NCI-H748 treated with DMSO at 0.1 percent for 48 hours (cell line): ENCODE measurements at places on chromosomes 3 and 15.

GRCh38 chr3:21041621-21042020 is 709.4 kb downstream of the ZNF385D start:
- DNase-seq = no peak

DNA sequence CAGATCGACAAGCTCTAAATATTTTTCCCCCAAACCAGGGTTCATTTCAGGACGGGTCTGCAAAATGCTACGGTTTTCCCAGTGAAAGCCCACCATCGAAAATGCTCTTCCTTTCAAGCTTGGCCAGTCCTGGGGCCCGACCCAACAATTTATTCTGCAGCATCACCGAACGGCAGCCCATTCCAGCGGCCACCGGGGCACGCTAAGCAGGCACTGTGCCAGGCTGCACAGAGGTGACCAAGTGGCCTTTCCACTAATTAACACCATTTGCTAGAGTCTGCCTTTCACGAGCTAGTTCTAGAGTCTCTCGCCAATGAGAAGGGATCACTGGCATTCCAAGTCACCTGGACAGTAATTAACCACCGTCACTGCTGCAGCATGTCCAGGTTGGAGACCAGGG is 14.4 kb downstream of the RGMA start:
- DNase-seq = no peak

GRCh38 chr3:58719684-58720083 is 53.1 kb upstream of the FAM3D start:
- DNase-seq = no peak

DNA sequence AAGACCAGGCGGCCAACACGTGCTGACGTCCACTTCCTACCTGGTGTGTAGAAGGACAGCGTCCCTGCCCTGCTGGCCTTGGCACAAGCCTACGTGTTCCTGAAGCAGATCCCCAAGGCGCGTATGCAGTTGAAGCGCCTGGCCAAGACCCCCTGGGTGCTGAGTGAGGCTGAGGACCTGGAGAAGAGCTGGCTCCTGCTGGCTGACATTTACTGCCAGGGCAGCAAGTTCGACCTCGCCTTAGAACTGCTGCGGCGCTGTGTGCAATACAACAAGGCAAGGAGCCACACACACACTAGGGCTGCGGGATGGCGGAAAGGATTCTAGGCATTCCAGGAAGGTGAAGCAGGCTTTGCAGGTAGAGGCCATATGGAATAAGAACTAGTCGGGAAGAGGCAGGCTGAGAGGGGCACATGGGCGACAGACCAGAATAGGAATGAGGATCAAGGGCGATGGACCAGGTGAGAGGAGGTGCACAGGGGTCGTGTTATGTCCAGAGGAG is 15.9 kb downstream of the CSRNP1 start:
- DNase-seq = no peak

DNA sequence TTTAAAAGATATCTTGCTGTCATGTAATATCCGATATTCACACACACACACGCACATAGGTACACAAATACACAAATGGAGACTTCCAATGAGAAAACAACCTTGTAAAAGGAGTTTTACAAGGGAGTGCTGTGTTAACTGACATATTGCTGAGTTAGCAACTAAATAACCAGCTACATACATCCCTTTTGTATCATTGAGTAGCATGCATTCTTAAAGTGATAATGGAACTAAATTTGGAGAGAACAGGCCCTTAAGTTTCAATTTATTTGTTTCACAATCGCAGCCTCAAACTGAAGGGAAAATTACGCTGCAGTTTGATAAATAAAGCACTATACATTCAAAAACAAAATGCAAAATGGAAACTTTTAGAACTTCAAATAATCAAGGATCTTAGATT is 1046.0 kb upstream of the NR2F2 start:
- no peak for DNase-seq

DNA sequence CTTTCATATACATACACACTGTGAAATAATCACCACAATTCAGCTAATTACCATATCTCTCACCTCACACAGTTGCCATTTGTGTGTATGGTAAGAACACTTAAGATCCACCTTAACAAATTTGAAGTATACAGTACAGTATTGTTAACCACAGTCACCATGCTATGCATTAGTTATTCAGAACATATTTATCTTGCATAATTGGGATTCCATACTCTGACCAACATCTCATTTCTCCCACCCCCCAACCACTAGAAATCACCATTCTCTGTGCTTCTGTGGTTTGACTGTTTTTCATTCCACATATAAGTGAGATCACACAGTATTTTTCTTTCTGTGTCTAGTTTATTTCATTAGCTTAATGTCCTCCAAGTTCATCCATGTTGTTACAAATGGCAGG is 247.7 kb upstream of the CTNNB1 start:
- DNase-seq = no peak

GRCh38 chr3:37491776-37492175 is 317.4 kb upstream of the LRRFIP2 start:
- no peak for DNase-seq

- no peak for DNase-seq
Observed at GRCh38 chr3:151002003-151002981, 29.8 kb upstream of the CLRN1 start.

GRCh38 chr3:72033666-72034428 is 248.9 kb upstream of the PROK2 start:
- DNase-seq = no peak

- no peak for DNase-seq
Observed at GRCh38 chr3:74267588-74268184, 346.8 kb downstream of the CNTN3 start.

DNA sequence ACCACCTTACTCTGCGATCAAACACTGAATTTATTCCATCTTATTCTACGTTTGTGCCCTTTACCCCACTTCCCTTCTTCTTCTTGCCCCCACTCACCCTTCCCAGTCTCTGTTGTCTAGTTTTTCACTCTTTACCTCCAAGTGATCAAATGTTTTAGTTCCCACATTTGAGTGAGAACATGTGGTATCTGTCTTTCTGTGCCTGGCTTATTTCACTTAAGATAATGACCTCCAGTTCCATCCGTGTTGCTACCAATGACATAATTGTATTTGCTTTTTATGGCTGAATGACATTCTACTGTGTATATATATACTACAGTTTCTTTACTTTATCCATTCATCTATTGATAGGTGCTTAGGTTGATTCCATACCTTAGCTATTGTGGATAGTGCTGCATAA is 78.8 kb downstream of the PDCD6IP start:
- DNase-seq = peak; percentile 68

- no peak for DNase-seq
Observed at GRCh38 chr3:28597452-28597851, 248.8 kb upstream of the AZI2 start.

DNA sequence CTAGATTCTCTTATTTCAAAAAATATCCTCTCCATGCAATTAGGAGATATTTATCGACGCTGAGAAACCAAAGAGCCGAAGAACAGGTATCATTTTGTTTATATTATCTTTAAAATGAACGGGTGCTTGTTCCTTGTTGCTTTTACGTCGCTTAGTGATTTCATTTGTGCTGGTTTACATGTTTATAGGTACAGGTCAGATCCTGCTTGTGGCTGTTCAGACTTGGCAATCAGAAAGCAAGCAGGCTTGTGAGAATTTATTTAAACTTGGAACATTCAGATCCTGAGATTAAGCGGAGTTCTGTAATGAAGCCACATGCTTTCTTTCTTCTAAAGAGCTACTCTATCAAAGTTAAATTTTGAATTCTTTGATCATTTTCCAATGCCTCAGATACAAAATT is 43.0 kb upstream of the ATP2C1 start:
- DNase-seq = no peak

- no peak for DNase-seq
Observed at GRCh38 chr3:63248015-63248414, 30.1 kb upstream of the SYNPR start.

DNA sequence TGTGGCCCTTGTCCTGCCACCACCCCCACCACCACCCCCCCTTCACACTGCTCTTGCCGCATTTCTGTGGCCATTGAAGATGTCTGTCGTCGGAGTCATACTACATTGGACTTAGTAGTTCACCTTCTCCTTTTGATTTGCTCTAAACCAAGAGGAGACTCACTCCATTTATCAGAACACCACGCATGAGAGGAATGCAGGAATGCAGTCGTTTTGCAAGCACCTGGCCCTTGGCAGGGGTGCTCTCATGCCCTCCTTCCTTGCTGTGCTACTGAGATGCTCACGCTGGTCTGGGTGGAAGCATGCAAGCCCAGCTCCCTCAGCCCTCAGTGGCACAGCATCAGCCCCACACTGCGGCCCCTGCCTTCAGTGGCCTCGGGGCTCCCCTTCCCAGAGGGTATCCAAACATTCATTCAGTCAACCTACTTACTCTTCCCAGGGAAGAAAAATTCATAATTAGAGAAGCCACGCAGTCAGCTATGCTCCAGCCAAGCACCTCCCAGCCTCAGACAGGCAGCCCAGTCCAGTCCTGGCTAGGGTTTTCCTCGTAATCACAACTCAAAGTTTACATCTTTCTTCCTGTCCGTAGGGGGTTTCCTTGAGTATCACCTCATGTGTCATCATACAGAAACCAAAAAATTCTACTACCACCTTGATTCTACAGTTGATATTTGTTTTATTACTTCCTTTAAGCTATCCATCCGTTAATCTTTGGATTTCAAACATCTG is 520.0 kb downstream of the GABRG3 start:
- DNase-seq = no peak

- DNase-seq = no peak
Observed at GRCh38 chr3:177679568-177680471, 482.5 kb upstream of the TBL1XR1 start.

GRCh38 chr3:11558002-11558401 is 85.7 kb downstream of the VGLL4 start:
- DNase-seq = no peak

GRCh38 chr15:38541026-38541425 is 23.6 kb downstream of the RASGRP1 start:
- DNase-seq = no peak

DNA sequence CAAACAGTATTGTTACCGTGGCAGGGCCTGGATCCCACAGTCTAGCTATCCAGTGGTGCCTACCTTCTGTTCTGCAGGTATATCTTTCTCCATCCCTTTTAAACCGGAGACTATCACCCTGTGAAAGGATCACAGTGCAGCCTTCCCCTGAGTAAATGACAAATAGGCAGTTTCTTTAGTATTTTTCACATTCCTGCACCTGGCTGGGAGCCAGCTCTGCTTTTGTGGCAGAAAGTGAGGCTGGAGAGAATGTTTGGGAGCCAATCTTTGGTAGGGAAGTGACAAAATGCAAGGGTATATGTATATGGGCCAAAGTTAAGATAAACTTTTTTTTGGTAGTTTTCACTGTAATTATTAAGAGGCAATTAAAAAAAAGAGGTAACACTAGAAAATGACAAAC is 54.8 kb downstream of the ARHGEF26 start:
- no peak for DNase-seq

DNA sequence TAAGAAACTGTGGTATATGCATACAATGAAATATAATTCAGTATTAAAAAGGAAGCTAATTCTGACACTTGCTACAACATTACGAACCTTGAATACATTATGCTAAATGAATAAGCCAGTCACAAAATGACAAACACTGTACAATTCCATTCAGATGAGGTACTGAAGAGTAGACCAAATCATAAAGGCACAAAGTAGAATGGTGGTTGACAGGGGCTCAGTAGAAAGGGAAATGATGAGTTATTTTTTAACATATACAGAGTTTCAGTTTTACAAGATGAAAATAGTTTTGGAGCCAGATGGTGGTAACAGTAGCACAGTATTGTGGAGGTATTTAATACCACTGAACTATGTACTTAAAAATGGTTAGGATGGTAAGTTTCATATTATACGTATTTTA is 254.6 kb upstream of the RBMS3 start:
- no peak for DNase-seq

DNA sequence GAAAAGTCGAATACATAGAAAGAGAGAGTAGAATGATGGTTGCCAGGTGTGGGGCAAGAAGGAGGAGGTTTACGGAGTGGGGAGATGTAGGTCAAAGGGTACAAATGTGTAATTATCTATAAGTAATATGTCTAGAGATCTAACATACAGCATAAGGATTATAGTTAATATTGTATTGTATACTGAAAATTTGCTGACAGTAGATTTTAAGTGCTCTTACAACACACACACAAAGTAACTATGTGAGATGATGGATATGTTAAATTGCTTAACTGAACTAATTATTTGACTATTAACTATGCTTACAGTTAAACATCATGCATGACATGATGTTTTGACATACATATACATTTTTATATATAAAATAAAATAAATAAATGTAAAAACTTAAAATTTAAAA is 192.7 kb downstream of the ZIC4 start:
- DNase-seq = no peak

DNA sequence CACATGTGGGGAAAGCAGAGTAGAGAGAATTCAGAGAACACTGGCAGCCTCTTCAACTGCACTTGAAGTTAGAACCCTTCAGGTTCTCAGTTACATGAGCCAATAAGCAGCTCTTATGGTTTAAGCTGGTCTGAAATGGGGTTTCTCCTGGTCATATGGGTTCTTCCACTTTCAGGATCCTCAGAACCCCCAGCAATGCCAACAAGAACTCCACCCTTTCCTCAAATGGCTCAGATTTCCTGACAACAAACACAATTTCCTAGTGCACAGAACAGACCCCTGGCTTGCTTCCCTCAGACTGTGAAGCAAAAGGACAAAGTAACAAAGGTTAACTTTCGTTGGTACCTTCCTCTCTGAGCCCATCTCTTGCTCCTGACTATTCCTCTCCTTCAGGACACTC is 23.9 kb upstream of the FRMD4B start:
- no peak for DNase-seq

DNA sequence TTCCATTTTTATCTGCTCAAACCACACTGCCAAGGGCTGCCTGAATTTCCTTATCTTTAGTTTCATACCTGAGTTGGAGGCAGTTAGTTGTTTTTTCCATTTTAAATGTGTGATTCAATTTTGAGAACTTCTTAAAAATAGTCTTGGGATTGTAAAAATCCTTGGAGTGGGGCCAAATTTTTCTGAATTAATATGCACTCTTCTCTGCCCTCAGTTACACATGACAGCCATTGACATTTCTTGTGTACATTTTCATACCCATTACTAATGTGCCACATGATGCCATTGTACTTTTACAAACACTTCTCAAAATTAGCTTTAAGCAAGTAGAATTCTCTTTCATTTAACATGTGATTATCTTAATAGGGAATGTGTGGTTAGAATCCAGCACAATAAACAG is 141.7 kb downstream of the C3orf38 start:
- no peak for DNase-seq

GRCh38 chr15:40439960-40440742 is 602 bp upstream of the BAHD1 start:
- no peak for DNase-seq

DNA sequence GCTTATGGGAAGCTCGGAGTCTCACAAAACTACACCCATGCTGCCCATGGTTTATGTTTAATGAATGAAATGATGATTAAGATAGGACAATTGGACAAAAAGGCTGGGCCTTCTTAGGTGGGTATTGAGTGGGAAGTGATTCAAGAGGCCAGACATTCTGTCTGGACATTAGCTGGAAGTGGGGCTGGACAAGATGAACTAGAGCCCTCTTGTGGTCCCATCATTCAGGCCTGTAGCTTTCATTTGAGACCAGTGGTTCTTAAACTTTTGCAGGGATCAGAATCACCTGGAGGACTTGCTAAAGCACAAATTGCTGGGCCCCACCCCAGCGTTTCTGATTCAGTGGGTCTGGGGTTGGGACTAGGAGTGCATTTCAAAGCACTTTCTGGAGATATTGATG is 290.4 kb upstream of the CTDSPL start:
- no peak for DNase-seq
